Frontal cortex (tissue), 4 donors: ENCODE measurements at places on chromosomes 6 and 20. TPM values are rescaled to one million over a fixed set of nuclear protein-coding genes. Genes with fewer than 3 reads are reported as not detected.

The DTD1 gene
- 98.2 TPM for total RNA-seq

DNA sequence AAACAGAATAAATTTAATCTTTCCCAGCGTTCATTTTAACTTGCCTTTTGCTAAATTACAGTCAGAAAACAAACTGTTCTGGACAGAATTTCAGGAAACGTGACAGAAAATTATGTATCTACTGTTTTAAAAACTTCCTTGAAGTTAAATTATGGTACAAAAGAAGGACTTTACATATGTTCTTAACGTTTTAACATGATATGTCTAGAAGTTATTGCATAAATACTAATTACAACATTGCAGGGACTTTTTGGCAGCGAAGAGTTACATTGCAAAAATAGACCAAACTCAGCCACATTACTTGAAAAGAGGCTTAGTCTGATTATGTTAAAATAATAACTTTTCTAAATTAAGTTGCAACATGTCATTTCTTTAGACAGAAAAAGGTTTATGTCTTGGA lies 142.1 kb upstream of the IMPG1 start:
- no peak for DNase-seq

DNA sequence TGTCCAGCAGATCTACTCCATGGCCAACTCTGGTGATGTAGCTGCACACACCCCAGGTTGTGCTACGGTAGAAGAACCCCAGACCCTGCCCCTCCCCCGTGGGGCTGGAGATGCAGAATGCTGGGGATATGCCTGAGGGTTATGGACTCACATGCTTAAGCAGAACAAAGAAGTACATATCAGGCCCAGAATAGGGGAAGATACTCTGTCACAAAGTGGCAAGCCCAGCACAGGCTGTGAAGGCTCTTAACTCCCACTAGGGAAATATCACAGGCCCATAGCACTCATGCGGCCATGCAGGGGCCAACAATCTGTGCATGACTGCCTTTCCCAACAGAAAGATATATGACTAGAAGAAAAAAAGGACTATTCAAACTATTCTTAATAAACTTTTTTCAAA lies 234.9 kb downstream of the KCNQ5 start:
- DNase-seq = no peak

DNA sequence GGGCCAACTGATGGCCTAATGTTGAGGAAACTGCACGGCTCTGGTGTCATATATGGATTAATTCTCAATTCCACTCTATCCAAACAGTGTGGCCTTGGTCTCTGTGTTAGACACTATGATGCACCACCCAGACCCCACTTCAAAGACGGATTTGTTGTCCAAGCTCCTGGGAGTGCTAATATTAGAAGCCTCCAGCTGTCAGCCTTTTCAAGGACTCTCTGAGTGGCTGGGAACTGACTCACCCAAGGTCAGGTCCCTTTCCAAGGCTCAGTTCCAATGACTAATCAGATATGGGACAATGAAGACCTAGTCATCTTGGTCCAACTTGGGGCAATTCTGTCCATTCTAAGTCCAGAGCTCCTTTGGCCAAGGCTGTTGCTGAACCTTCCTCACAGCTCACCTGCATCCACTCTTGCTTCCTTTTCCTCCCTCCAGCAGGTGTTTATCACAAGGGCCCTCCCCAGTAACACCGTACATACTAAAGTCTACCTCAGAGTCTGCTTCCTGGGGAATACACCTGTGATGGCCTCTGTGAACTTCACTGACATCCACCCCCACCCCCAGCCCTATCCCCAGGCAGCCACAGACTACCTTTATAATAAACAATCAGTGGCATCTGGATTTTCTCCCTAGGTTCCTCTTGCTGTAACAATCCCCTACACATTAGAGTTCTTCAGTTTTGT lies 7.2 kb upstream of the IL20RA start:
- no peak for DNase-seq

- no peak for DNase-seq
Measured at GRCh38 chr20:62589150-62589498, 53.2 kb upstream of the SLCO4A1 start.

The SLCO4A1 gene
- 1.6 TPM for total RNA-seq

GRCh38 chr6:26197933-26198721 lies 110.9 kb downstream of the HFE start:
- no peak for DNase-seq

The MLN gene
- not detected for total RNA-seq

The KCTD20 gene
- 68.1 TPM for total RNA-seq
